ENCODE measurements at places on chromosomes 7 and 10. TPM values are rescaled to one million over a fixed set of nuclear protein-coding genes. Genes with fewer than 3 reads are reported as not detected.

DNA sequence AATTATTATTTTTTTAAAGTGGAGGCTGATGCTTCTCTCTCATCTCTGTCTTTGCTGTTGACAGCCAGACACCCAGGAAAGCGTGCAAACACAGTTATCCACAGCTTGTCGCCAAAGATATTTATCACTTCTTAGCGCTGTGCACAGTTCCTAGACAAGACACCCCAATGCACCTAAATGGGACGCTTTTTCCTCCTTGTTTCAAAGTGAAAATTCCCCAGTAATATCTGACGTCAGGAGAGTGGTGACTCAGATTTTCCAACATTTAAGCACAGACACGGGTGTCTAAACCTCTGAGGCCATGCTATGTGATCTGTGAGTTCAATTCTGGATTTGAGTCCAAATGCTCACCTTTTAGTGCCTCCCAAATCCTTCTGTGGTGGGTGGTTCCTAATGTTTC is 151.6 kb downstream of the EMX2 start:
- no peak overlapping the region for H3K4me3 ChIP-seq
- H3K4me1 ChIP-seq, result no peaks in the 10 kb centered on the region
- no peak for DNase-seq
- no peaks in the 10 kb centered on the region for H3K36me3 ChIP-seq
- peaks cover 20% of the 10 kb centered on the region for H3K27me3 ChIP-seq

GRCh38 chr10:13608246-13608853 is 21.6 kb downstream of the PRPF18 start:
- DNase-seq, result no peak
- no peak overlapping the region for H3K4me3 ChIP-seq
- H3K4me1 ChIP-seq, result no peaks in the 10 kb centered on the region

- peaks cover 2% of the 10 kb centered on the region for H3K36me3 ChIP-seq
- DNase-seq, result no peak
- H3K4me1 ChIP-seq, result no peaks in the 10 kb centered on the region
- H3K4me3 ChIP-seq, result no peak overlapping the region
Measured at GRCh38 chr7:90727412-90727811, 131.3 kb downstream of the CDK14 start.

- H3K4me1 ChIP-seq, result no peaks in the 10 kb centered on the region
- H3K27ac ChIP-seq, result no peak overlapping the region
- H3K27me3 ChIP-seq, result no peaks in the 10 kb centered on the region
- no peak overlapping the region for H3K4me3 ChIP-seq
Measured at GRCh38 chr10:108411894-108412293, 1247.4 kb upstream of the SORCS1 start.

DNA sequence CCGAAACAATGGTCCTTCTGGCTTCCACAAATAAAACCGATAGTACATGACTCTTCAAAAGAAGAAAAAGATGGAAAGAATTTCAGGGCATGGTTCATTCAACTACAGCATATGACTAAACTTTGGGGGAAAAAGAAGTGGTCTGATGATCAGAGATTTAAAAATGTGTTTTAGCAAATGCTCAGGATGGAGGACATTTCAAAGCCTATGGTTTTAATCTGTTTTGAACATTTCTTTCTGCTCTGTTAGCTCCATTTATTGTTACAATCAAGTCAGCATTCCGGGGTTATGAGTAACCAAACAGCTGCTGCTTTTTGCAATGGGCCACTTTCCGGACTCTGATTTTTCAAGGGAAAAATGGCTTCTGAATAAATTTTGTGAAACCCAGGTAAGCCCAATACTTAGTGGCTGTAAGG is 142.4 kb downstream of the CUBN start:
- no peak overlapping the region for H3K27ac ChIP-seq
- DNase-seq, result no peak
- no peaks in the 10 kb centered on the region for H3K27me3 ChIP-seq

DNA sequence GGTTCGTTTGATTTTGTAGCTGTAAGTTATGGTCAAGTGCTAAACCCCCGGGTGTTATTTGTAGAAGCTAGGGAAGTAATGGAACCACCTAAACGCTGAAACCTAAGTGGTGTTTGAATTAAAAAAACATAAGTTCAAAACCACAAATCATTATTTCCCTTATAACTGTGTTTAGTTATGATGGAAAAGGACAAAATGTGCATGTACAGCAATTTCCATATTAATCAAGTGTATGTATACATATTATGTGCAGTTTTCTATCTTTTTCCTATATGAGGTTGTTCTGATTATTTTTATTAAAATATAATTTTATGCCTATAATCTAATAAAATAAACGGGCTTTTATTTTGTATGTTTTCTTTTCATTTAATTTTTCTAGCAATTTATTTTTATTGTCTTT is 45.9 kb downstream of the IL6 start:
- no peaks in the 10 kb centered on the region for H3K4me1 ChIP-seq
- H3K27ac ChIP-seq, result no peak overlapping the region
- peaks cover 37% of the 10 kb centered on the region for H3K27me3 ChIP-seq
- no peaks in the 10 kb centered on the region for H3K36me3 ChIP-seq
- no peak overlapping the region for H3K4me3 ChIP-seq
- DNase-seq, result no peak

DNA sequence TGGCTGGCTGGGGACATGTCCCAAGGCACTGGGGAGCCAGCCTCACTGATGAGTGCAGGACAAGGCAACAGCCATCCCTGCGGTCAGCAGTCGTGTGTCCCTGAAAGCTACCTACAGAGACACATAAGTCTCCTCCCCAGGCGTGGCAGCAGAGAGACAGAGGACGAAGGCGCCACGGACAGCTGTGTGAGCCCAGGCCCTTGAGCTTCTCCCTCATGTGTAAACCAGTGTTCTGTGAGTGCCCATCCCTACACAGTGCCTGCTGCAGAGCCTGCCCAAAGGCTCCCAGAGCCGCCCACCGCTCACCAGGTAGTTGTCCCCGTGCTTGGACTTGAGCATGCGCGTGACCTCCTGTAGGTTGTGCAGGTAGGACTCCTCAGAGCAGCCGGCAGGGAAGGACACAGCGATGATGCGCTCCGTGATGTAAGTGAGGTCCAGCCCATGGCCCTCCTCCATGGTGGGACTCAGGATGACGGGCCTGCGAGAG is 142.7 kb downstream of the TNS3 start:
- H3K4me3 ChIP-seq, result no peak overlapping the region
- no peaks in the 10 kb centered on the region for H3K4me1 ChIP-seq
- no peaks in the 10 kb centered on the region for H3K36me3 ChIP-seq
- no peak overlapping the region for H3K27ac ChIP-seq
- DNase-seq, result no peak
- H3K27me3 ChIP-seq, result no peaks in the 10 kb centered on the region

GRCh38 chr7:52917982-52918578 is 117.4 kb upstream of the POM121L12 start:
- no peak for DNase-seq
- no peaks in the 10 kb centered on the region for H3K4me1 ChIP-seq
- no peaks in the 10 kb centered on the region for H3K27me3 ChIP-seq
- H3K36me3 ChIP-seq, result no peaks in the 10 kb centered on the region
- H3K4me3 ChIP-seq, result no peak overlapping the region

TMEM229A gene
- total RNA-seq, result not detected

C10orf71 gene
- not detected for total RNA-seq

NPTX2 gene
- not detected for total RNA-seq

STEAP1B gene
- total RNA-seq, result not detected
